Mesendoderm (in vitro differentiated cells): ENCODE measurements at places on chromosomes 13 and 19.

DNA sequence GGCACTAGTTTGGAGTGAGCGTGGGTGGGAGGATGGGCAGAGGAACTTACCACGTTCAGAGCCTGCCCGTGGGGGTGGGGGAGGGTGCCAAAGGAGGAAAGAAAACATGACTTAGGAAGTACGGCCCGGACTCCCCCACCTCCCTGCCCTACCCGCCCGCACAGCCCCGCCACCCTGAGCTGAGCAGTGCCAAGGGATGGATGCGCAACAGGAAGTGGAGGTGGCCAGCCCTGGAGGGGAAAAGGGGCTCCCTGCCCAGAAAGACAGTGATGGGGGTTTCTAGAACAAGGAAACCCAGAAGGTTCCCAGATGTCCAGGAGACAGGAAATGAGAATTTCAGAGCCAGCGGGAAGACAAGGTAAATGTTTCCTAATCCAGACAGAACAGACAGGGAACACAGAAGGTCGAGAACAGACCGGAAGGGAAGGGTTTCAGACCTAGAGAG is 6.3 kb downstream of the TEAD2 start:
- no peak for DNase-seq

- no peak for DNase-seq
These were observed 9.1 kb downstream of the ZNF841 start for GRCh38 chr19:52086481-52086880.

DNA sequence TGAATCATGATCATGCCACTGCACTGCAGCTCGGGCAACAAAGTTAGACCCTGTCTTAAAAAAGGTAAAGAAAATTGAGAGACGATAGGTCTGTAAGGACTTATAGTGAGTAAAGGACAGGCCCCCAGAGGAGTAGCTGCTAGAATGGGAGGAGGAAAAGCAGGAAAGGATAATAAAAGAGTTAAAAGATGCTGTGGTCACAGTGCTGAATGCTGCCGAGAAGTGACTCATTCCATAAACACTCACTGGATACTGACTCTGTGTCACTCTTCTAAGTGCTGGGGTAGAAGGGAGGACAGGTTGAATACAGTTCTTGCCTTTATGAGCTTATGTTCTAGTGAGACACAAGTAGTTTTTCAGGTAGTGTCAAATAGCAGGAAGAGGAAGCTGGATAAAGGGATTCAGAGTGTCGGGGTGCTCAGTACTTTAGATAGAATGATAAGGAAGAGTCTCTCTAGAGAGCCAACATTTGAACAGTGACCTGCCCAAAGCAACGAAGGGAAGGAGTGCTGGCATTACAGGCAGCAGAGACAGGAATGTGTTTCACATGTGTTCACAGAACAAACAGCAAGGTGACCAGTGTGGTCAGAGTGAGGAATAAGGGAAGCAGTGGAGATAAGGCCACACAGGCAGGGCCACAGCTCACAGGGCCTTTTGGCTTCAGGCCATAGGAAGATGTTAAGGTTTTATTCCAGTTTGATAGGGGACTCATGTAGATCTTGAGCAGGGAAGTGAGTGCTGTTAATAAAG is 1240.5 kb downstream of the UQCRFS1 start:
- peak; percentile 81 for DNase-seq

DNA sequence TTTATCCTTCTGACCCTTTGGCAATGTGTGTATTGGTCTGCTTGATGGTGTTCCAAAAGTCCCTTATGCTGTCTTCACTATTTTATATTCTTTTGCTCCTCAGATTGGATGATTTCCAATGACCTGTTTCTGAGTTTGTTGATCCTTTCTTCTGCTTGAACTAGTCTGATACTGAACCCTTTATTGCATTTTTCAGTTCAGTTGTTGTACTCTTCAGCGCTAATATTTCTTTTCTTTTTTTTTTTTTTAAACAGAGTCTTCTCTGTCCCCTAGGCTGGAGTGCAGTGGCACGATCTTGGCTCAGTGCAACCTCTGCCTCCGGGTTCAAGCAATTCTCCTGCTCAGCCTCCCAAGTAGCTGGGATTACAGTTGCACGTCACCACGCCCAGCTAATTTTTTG is 12.6 kb upstream of the ZNF566 start:
- no peak for DNase-seq

DNA sequence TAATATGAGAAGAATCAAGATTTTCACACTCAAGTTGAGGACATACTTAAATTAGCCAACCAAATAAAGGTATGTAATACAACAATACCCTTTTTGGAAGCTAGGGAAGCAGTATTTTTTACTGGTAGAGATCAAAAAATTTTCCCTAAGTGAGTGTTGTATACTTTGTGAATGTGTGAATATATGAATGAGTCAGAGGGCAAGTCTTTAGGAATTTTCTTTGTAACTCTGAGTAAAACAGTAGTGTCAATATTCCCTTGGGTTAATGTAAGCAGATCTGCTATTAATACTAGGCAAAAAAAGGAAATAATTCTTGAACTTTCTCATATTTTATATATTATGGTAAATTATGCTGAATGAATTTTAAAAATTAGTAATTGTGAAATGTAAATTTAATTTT is 1161.8 kb upstream of the MIR17HG start:
- no peak for DNase-seq

DNA sequence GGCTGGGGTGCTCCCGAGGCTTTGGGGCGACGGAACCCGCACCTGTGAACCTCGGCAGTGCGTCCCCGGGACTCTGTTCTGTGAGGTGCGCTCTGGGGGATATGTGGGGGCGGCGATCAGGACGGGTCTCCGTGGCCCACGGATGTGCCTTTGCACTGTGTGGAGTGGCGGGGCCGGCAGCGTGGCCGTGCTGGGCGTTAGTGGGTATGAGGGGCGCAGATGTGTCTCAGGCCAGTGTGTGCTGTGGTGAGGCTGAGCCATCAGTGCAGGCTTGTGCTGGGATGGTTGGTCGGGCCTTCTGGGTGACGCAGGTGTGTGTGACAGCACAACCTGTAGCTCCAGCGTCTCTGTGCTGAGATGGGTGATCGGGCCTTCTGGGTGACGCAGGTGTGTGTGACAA is 16.9 kb downstream of the ZNF331 start:
- DNase-seq = no peak

DNA sequence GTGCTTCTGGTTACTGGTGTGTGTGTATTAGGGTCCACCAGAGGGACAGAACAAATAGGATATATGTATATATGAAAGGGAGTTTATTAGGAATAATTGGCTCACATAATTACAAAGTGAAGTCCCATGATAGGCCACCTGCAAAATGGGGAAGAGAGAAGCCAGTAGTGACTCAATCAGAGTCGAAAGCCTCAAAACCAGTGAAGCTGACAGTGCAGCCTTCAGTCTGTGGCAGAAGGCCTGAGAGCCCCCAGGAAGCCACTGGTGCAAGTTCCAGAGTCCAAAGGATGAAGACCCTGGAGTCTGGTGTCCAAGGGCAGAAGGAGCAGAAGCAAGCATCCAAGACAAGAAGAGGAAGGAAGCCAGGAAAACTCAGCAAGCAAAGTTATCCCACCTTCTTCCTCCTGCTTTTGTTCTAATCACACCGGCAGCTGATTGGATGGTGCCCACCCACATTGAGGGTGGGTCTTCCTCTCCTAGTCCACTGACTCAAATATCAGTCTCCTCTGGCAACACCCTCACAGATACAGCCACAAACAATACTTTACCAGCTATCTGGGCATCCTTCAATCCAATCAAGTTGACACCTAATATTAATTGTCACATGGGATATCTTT is 21.7 kb upstream of the SCEL start:
- no peak for DNase-seq

DNA sequence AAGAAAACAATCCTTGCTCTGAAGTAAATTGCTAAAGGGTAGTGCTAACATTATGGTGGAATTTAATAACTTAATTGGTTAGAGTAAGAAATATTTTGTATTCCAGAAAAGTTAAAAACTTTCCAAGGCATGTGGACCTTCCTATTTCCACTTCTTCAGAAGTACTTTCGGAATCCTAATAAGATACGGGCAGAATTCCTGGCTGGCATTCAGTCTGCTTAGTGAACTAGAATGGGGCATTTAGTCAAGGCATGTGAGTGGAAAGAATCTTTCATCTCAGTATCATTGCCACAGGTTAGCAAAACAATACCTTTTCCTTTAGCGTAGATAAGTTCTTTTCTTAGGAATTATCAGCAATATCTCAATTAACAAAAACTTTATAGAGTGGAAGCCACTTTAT is 85.1 kb downstream of the TNFRSF19 start:
- DNase-seq = no peak

GRCh38 chr13:30088312-30088855 is 219.0 kb downstream of the KATNAL1 start:
- DNase-seq = no peak

DNA sequence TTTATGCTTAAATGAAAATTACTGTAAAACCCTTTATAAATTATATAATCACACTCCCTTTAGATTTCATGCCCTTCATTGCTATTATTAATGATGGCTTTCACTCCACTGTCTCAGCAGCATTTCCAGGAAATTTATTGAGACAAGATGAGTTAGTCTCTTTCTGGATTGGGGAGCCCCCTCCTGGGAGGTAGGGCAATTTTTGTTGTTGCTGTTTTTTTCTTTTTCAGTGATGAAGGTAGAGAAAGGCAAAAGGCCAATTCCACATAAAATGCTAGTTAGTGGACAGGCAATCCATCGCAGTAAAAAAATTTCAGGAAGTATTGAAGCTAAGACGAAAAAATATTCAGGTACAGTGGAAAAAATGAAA is 80.2 kb downstream of the TEX26 start:
- DNase-seq = peak; percentile 46

DNA sequence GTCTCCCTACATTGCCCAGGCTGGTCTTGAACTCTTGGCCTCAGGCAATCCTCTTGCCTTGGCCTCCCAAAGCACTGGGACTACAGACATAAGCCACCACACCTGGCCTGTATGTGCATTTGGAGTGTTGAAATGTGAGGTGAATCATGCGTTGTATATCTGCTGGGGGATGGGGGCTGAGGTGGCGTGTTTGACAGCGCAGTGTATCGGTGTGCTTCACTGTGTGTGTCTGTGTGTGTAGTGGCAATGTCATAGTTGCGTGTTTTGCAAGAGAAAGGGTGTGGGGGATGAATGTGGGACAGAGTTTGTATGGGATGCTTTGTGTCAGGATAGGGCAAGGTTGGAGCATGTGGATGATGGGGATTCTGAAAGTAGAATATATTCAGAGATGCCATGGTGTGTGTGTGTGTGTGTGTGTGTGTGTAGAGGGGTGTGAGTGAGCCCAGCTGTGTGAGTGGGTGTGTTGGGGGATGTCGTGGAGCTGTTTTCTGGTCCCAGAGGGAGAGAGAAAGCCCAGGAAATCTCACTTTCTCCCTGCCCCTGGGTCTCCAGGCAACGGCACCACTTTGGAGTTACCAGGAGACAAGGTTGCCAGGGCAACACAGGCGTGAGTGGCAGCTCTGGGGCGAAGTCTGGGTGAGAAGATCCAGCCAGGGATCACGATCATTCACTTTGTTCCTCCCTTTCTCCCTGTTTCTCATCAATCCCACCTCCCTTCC is 1.1 kb upstream of the SWSAP1 start:
- DNase-seq = peak; percentile 82

GRCh38 chr19:46555628-46556280 is 45.4 kb upstream of the CALM3 start:
- no peak for DNase-seq

- no peak for DNase-seq
These were observed 75.1 kb upstream of the TSC22D1 start for GRCh38 chr13:44651209-44651608.

DNA sequence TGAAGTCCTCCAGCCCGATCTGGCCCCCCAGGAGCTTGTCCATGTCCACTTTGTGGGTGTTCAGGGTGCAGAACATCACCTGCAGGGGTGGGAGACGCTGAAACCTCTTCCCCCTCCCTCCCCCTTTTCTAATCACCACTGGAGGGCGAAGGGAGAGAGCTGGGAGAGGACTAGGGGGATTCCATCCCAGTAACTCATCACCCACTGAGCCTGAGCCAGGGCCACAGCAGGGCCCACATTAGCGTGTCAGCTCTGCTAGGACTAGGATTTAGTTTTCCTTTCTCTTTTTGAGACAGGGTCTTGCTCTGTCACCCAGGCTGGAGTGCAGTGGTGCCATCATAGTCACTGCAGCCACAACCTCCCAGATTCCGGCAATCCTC is 5.5 kb upstream of the PTGER1 start:
- DNase-seq = no peak

DNA sequence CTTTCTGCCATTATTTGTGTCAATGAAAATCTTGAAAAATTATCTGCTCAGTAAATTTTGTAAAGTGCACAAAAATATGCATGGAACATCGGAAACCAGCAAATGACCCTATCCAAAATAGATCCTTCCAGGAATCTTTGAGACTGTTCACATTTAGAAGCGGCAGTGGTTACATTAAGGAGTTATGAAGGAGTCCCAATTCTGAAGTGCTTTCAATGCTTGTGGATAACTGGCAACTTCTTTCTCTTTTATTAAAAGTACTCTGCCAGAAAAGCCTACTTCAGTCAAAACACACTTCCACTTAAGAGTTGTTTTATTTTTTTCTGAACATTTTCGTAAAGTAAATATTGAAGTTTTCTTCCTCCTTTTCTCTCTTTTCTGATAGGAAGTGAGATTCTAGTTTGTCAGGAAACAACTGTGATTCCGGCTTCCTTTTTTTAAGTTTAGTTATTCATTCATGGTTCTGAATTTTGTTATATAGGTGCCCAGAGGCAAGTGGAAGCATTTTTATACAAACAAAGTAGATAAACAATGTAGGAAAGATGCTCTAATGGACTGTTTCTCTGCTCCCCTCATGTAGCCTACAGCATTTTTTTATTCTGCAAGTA is 83.5 kb downstream of the PCDH9 start:
- no peak for DNase-seq

- no peak for DNase-seq
These were observed 901.4 kb downstream of the EFNB2 start for GRCh38 chr13:105634059-105634458.

GRCh38 chr13:44365008-44365407 is 8.6 kb upstream of the SERP2 start:
- peak; percentile 37 for DNase-seq

DNA sequence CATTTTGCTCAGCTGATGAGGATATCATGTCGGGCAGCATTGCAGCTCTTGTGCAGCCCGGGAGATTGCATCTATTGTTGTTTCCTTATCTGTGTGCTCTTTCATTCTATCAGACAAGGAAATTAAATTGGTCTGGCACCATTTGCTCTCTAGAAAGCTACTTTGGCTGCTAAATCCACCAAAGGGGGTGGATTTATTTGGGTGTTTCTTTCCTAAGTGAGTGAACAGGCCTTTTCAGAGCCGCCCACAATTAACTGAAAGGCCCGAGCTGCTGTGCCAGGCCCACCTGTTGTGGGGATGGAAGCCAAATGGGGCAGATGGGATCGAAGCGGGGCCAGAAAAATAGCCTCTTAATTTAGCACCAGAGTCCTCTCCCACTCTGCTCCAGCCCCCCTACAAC is 99.4 kb downstream of the DNAJC15 start:
- DNase-seq = peak; percentile 97

GRCh38 chr13:21684576-21684975 is 13.7 kb downstream of the FGF9 start:
- DNase-seq = no peak

GRCh38 chr13:78881054-78881453 is 222.1 kb upstream of the OBI1 start:
- peak; percentile 86 for DNase-seq

- no peak for DNase-seq
These were observed 476.7 kb downstream of the RFC3 start for GRCh38 chr13:34294483-34295129.

- no peak for DNase-seq
These were observed 6.3 kb downstream of the KLK3 start for GRCh38 chr19:50861010-50861409.
